Frontal cortex (tissue), 4 donors: ENCODE measurements at places on chromosomes 16 and 17. TPM values are rescaled to one million over a fixed set of nuclear protein-coding genes. Genes with fewer than 3 reads are reported as not detected.

Gene PPP4C
- total RNA-seq: 90.5 TPM

- no peak for DNase-seq
Measured at GRCh38 chr16:84095466-84095865, 21.3 kb downstream of the MBTPS1 start.

- DNase-seq: no peak
Measured at GRCh38 chr17:12579288-12579687, 86.4 kb upstream of the MYOCD start.

Gene KRTAP2-1
- total RNA-seq: not detected

Gene CHRNB1
- total RNA-seq: 16.7 TPM

- no peak for DNase-seq
Measured at GRCh38 chr16:6066652-6067051, 969.1 kb upstream of the EEF2KMT start.

Gene MTSS2
- total RNA-seq: 25.7 TPM

Gene EVI2B
- not detected for total RNA-seq

Gene CLEC3A
- total RNA-seq: under 0.01 TPM

Gene SLC6A4
- total RNA-seq: 1.2 TPM

- no peak for DNase-seq
Measured at GRCh38 chr16:4048481-4048880, 67.8 kb downstream of the ADCY9 start.

GRCh38 chr17:51439395-51440229, 179.3 kb downstream of the UTP18 start:
- no peak for DNase-seq

Gene SPATA32
- not detected for total RNA-seq

- DNase-seq: no peak
Measured at GRCh38 chr17:31512796-31513195, 121.3 kb downstream of the RAB11FIP4 start.

Gene PTGES3L
- total RNA-seq: 2.9 TPM

GRCh38 chr16:56852401-56852730, 12.6 kb upstream of the SLC12A3 start:
- DNase-seq: no peak

DNA sequence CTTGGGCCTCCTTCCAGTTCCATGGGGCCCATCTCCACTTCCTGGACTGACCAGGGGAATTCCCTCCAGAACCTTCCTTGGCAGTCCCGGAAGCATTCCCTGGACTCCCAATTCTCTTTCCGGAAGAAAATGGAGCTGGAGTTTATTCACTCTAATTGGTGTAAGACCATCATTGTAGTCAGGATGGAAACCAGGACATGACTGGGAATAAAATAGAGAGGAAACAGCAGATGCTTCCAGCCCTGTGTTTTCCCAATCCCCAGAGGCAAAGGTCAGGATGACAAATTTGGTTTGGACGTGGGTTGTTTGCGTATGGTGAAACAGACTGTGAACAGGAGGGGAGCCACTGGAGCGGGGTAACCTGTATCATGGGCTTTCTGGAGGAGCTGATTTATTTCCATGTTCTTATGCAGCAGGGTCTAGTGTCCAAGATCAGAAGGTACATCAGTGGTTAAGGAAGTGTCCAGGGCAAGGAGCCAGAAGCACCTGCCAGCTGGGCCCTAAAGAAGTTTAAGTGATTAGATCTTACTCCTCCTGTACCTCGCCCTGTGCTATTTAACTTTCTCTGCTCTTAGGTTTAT, 8.5 kb upstream of the LONP2 start:
- no peak for DNase-seq

- no peak for DNase-seq
Measured at GRCh38 chr16:62445909-62446308, 409.7 kb upstream of the CDH8 start.

DNA sequence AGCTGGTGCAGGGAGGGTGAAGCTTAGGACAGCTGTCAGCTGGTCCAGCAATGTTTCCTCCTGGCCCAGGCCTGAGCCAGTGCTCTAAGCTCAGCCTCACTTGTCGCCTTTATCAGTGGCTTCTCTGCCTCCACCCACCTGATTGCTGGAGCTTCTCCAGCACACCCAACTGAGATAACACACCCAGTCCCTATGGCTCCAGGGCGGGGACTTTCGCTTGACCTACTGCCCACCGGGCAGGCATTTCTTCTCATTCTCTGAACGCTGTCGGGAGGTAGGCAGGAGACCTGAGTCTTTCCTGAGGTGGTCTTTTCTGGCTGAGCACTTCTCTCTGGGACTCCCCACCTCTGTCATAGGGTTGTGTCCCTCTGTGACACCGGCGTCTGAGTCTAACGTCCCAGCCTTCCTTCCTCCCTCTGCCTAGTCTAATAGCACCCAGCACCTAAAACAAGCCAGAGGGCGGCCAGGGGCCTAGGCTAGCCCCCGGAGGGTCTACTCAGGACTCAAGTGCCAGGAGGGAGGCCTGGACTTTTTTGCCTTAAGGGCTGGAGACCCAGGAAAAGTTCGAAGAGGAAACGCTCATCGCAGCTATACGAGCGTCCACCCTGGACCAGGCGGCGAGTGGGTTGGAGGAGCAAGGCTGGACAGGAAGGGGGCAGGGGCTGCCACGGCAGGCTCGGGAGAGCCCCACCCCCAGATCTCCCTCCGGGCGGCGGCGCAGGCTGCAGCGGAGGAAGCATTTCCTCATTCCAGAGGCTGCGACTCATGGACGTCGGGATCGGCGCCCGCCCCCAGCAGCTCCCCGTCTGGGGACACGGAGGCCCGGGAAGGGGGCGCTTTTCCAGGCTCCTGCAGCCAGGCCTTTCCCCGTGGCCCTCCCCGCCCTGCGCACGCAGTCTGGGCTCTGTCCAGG, 756 bp downstream of the TAX1BP3 start:
- peak; percentile 80 for DNase-seq

Gene TRIM25
- total RNA-seq: 0.82 TPM

Gene HNF1B
- not detected for total RNA-seq

Gene HOXB1
- not detected for total RNA-seq

DNA sequence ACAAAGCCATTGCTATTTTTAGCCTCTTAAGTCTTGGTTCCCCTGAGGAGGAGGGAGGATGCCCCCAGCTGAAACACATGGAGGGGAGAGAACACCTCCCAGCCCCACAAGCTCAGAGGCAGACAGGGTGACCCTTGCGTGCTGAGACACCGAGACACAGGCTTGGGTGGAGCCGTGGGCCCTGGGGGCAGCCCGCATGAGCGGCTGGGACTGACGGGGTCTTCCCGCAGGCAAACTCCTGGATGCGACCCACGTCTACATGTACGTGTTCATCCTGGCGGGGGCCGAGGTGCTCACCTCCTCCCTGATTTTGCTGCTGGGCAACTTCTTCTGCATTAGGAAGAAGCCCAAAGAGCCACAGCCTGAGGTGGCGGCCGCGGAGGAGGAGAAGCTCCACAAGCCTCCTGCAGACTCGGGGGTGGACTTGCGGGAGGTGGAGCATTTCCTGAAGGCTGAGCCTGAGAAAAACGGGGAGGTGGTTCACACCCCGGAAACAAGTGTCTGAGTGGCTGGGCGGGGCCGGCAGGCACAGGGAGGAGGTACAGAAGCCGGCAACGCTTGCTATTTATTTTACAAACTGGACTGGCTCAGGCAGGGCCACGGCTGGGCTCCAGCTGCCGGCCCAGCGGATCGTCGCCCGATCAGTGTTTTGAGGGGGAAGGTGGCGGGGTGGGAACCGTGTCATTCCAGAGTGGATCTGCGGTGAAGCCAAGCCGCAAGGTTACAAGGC, 9.8 kb downstream of the SLC16A3 start:
- DNase-seq: no peak

- DNase-seq: no peak
Measured at GRCh38 chr17:27954548-27955495, 61.7 kb upstream of the LYRM9 start.

DNA sequence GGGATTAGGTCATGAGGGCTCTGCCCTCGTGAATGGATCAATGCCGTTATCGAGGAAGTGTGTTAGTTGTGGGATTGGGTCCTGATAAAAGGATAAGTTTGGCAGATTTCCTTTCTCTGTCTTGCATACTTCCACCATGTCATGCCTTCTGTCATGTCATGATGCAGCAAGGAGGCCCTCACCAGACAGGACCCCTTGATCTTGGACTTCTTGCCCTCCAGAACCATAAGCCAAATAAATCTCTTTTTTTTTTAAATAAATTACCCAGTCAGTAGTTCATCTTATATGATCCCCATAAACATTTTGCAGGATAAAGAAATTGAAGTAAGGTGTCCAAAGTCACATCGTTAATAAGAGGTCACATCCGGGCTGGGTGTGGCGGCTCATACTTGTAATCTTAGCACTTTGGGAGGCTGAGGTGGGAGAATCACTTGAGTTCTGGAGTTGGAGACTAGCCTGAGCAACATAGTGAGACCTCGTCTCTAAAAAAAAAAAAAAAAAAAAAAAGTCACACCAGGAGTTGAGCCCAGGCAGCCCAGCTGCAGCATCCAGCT, 25.2 kb downstream of the HEXIM2 start:
- no peak for DNase-seq

GRCh38 chr16:87571868-87572244, 30.5 kb upstream of the JPH3 start:
- no peak for DNase-seq

DNA sequence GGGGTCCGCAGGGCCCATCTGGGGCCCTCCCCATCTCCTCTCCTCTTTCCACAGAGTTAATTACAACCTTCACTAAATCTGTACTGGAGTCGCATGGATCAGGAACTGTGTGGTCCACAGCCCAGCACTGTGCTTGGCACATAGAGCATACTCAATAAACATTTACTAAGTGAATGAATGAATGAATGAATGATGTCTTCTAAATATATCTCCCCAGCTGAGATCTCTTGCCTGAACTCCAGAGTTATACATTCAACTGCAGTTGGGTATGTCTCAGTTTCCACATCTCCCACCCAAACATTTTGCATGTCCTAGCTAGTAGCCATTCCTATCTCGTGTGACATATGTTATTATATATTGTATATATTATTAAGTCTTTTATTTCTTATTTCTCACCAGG, 28.7 kb upstream of the IL21R start:
- no peak for DNase-seq

GRCh38 chr17:65101371-65101770, 35.8 kb upstream of the RGS9 start:
- DNase-seq: no peak

Gene AIPL1
- not detected for total RNA-seq

Gene WNT3
- total RNA-seq: 6.1 TPM

- no peak for DNase-seq
Measured at GRCh38 chr17:31997005-31997404, 10.2 kb upstream of the LRRC37B start.

DNA sequence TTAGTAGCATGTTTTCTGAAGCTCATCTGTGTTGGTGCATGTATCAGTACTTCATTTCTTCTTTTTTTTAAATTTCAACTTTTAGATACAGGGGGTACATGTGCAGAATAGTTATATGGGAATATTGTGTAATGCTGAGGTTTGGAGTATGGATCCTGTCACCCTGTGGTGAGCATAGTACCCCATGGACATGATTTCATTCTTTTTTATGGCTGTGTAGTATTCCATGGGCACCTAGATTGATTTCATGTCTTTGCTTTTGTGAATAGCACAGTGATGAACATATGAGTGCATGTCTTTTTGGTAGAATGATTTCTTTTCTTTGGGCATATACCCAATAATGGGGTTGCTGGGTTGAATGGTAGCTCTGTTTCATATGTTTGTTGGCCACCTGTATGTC, 55.0 kb upstream of the NOL11 start:
- DNase-seq: no peak

GRCh38 chr17:42428141-42428944, 5.3 kb upstream of the CAVIN1 start:
- no peak for DNase-seq

Gene PLLP
- total RNA-seq: 1.6 TPM
